ENCODE measurements at places on chromosomes 3 and 15.
A peak's percentile ranks its signal among the peaks of the same experiment; 100 is the strongest.

GRCh38 chr3:126834596-126835471 is 130.8 kb downstream of the CHCHD6 start:
- no peak for DNase-seq

DNA sequence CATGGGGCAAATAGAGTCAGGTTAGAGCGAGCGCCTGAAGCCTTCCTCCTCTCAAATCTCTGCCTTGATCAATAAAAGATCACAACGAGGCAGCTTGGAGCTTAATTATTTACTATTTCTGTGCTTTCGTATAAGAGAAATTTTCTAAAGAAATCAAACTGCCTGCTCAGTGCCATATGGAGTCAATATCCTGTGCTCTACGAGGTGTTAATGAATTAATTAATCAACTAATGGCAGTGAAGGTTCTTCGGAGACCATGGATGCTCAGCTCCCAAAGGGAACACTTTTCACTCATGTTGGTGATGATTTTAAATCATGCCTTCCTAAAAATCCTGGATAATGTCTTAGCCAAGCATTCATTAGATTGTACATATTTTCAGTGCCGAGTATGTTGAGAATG is 153.5 kb upstream of the PPP2R3A start:
- DNase-seq = no peak

DNA sequence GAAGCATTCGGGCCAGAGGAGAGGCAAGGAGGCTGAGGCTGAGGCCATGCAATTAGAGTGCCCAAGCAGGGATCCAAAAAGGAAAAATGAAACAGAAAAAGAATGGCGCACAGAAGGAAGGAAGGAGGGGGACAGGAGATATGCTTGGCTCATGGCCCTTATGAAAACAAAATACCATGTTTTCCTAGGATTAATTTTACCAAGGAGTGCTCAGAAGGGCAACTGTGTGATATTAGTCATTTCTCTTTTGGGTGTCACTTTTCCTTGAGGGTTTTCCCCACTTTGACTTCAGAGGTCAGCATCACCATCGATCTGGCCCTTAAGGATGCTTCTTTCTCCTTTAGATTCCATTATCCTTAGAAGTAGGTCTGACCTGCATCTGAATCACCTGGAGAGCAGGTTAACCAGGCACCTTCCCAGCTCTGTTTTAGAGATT is 1.4 kb downstream of the PARP14 start:
- DNase-seq = no peak

- DNase-seq = no peak
These were observed 424.1 kb downstream of the ZNF385D start for GRCh38 chr3:21326704-21327475.

GRCh38 chr3:105387122-105387751 is 20.5 kb downstream of the ALCAM start:
- DNase-seq = no peak

DNA sequence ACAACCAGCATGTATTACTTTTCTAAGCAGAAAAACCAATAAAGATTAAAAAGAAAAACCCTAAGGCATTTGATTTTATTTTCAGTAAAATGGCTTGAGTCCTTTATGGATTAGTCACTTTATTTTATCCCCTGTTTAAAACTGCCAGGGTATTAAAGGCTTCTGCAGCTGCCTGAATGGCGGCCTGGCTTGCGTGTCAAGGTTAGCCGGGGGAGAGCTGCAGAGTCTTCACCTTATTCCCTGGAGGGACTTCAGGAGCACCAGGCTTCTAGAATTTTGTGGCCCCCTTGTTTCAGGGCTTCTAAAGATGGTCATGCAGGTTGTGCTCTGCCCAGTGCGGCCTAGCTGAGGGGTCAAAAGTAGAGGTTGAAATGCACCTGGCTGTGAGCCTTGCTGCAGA is 58.0 kb upstream of the ICE2 start:
- no peak for DNase-seq

DNA sequence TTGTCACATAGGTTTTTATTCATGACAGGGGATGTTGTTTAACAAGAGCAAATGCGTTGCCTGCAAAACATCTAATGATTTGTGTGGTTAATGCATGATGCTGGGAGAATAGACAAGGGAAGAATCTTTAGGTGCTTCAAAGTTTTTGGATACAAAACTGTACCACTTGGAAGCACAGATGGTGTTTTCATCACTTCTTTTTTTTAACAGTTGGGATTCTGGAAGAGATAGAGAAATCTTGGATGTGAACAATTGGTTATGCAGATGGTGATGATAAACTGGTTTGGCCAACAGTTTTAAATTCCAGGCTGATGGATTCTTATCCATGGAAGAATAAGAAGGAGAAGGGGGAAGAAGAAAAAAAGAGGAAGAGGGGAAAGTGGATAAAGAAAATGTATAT is 379.4 kb downstream of the KCNH8 start:
- no peak for DNase-seq

- DNase-seq = no peak
These were observed 550 bp downstream of the CLN6 start for GRCh38 chr15:68228971-68229385.

GRCh38 chr3:138434276-138434874 is at the start of gene ESYT3:
TSS of gene ESYT3 (plus strand) at chr3:138434616. CDS start at chr3:138434799, 183 bp downstream.
- DNase-seq = peak; percentile 7

- DNase-seq = no peak
These were observed 71.7 kb upstream of the TMEM115 start for GRCh38 chr3:50430950-50431435.

GRCh38 chr3:49668861-49669260 is 5.3 kb upstream of the APEH start:
- DNase-seq = no peak

- no peak for DNase-seq
These were observed 91.9 kb downstream of the CHDH start for GRCh38 chr3:53754325-53754724.

DNA sequence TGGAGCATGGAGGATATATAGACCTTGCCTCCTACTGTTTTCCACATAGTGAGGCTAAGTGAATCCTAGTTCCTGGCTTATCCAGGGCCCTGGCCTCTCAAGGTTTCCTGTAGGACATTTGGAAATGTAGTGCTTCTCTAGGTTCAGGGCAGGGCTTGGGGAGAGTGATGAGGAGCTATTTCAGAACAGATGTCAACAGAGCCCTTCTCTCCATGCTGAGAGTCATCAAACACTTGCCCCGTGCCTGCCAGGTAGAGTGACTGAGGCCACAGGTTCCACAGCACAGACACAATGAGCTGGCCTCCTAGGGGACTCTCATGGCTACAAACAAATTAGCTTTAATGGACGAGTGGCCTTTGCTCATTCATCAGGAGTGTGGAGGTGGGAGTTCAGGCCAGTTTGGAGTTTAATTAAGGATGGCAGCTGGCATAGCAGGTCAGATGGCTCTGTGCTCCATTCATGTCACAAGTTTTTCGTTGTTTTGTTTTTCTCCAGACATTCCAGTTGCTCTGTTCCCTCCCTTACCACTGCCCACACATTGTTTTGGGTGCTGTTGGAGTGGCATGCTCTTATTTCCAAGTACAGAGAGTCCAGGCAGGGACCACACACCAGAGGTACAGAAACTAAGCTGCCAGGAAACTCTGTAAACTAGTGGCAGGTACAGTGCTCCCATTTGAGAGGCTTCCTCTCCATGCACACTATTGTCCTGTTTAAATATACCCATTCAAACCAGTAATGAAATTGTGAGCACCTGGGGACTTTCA is 189.8 kb downstream of the RYR3 start:
- no peak for DNase-seq

- peak; percentile 37 for DNase-seq
These were observed 184.5 kb downstream of the FEZF2 start for GRCh38 chr3:62188681-62189375.

DNA sequence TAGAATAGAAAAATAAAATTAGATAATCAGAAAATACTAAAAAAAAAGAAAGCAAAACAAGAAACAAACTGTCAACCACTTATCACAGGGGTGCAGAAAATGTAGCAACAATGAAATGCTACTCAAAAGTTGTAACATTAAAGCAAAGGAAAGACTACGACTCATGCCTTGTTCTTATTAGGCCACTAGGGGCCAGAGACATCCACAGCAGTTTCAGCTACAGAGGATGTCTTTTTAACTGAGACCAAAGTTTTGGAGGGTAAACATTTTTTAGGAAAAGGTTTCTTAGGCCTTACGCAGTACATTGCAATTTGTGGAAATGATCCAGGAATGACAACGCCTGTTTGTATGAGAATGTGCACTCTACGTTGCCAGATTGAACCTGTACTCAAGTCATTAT is 15.4 kb upstream of the CADM2 start:
- no peak for DNase-seq

DNA sequence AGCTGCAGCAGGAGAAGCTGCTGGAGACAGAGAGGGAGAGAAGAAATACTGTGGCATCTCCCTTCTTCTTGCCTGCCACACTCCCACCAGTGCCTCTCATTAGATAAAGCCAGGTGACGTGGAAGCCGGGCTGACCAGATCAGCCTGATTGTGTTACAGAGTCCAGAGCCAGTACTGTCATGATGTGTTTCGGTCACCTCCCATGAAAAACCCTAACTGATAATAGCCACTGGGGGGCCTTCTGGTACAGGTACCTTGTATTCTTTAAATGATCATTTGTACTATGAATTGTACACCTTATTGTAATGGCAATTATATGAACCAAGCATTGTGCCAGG is 125.8 kb upstream of the TMEM108 start:
- DNase-seq = no peak

DNA sequence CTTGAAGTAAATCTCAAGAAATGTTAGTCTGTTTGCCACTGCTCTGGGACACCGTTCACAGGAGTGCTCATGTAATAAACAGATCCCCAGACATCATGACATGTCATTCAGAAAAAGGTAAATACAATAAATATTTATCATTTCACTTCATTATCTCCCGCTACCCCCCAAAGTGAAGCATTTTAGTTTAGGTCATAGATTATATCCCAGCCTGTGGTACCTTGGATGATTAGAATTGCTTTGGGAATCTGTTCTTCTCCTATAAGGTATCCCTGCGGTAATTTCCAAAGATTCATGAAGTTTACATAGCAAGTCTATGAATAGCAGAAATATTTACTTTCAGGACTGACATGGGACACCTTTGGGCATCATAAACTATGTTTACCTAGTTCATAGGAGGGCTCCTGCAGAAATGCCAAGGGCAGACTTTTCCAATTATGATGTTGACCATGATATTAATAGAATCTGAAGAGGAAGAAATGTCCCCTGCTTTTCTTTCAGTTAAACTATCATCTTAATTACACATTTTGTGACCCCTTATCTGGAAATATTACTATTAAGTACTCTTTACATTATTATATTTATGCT is 268.0 kb downstream of the NAALADL2 start:
- no peak for DNase-seq

DNA sequence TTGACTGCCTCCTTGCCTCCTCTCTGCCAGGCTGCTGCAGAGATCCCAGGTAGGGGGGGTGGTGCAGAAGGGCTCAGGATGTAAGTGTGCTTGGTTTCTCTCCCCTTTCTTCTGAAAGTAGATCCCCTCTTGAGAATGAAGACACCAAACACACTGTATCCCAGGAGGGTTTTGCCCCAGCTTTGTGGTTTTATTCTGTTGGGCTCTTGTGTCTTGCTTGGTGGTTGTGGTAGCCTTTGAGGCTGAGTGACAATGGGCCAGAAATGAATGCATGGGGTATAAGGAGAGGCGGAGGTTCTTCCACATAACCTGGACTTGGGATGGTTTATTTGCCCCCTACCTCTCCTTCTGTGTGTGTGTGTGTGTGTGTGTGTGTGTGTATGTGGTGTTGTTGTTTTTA is 5.7 kb downstream of the PDIA5 start:
- no peak for DNase-seq

DNA sequence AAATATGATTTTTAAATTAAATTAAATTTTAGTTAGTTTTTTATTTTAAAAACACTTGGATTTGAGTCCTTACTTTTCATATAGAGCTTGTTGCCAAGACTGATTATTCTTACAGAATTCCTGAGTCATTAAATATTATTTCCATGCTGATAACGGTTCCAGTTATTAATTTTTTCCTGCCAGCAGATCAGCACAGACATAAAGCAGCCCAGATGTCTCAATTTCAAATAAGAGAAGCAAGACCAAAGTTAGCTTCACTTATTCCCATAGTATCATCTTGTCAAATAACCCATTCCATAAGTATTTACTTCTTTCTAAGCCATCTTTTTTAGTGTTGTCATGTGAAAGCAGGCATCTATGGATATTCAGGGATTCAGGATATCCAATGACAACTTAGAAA is 75.3 kb downstream of the SSR3 start:
- DNase-seq = no peak

GRCh38 chr15:60389261-60390077 is 8.3 kb downstream of the ANXA2 start:
- DNase-seq = no peak

- no peak for DNase-seq
These were observed 21.2 kb downstream of the MYO9A start for GRCh38 chr15:72096796-72097195.

DNA sequence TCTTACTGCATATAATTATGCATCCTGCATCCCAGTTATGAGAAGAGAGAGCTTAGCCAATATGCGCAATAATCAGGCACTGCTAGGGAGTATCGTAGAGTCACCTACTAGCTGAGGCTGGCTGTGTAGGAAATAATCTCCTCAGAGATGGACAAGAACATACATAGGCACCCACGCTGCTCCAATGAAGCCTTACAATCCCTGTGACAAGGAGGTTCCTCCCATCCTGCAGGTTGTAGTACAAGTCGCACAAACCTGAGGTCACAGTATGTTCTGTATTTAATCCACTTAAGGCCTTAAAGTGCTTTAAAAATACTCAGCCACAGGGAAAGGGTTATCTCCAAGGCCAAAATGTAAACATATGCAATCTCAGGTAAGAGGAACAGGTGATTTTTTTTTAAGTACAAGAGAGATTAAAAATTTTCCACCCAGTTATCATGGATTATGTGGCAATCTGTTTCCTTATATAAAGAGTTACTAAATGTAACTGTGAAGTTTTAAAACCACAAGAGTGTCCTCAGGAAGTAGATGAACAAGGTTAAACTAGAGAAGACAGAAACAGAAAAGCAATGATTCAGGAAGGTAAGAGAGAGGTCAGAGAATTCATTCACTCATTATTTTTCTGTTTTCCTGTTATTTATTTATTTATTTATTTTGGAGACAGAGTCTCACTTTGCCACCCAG is 7.5 kb upstream of the COLQ start:
- DNase-seq = no peak

- DNase-seq = no peak
These were observed 616 bp upstream of the IGDCC4 start for GRCh38 chr15:65423150-65423975.

DNA sequence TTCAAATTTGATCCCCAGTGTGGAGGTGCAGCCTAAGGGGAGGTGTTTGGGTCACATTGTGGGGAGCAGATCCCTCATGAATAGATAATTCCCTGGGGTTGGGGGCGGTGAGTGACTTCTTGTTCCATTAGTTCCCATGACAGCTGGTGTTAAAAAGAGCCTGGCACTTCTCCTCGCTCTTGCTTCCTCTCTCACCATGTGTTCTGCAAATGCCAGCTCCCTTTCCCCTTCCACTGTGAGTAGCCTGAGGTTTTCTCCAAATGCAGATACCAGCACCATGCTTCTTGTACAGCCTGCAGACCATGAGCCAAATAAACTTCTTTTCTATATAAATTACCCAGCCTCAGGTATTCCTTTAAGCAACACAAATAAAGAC is 23.1 kb downstream of the RIOX2 start:
- DNase-seq = no peak

GRCh38 chr15:65824941-65825544 is 33.0 kb upstream of the DENND4A start:
- DNase-seq = no peak

All from CD4-positive, alpha-beta T cell treated with Interferon gamma for 1 hour (primary cell).